ENCODE measurements at places on chromosomes 1 and 21.

GRCh38 chr1:11502516-11502915, 23.6 kb downstream of the DISP3 start:
- DNase-seq = no peak

- DNase-seq = no peak
These were observed 11.8 kb upstream of the DENND1B start for GRCh38 chr1:197787056-197787455.

- no peak for DNase-seq
These were observed 86.9 kb upstream of the UBE2U start for GRCh38 chr1:64116537-64116936.

DNA sequence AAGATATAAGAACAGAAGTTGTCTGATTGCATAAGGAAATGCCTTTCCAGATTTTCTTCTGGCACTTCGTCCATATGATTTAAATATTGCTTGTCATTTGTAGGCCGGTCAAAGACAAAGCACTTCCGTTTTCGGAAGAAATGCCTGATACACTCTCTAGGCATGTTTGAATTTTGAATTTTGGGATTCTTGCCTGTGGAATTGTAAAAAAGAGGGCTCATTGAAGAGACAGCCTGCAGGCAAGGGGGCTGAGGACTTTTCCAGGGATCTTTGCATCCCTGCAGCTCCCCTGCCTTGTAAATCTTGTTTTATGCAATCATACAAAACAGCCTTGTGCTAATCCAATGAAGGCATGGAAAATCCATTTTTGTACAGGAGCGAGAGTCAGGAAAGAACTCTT, 7.4 kb downstream of the GBP4 start:
- no peak for DNase-seq

DNA sequence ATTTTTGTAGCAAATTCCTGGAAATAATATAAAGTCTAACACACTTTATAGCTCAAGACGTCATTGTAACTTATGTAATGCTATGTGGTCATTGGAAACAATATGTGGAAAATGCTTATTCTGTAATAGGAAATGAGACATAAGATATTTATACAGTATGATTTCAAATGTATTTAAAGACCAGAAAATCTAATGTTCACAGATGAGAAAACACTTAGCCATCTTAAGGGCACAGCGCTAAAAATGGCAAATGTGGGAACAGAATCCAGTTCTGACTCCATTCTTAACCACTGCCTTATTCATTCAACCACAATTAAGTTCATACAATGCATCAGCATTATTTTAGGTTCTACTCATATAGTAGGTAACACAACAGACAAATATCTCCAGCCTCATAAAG, 12.5 kb downstream of the CSDE1 start:
- DNase-seq = no peak

DNA sequence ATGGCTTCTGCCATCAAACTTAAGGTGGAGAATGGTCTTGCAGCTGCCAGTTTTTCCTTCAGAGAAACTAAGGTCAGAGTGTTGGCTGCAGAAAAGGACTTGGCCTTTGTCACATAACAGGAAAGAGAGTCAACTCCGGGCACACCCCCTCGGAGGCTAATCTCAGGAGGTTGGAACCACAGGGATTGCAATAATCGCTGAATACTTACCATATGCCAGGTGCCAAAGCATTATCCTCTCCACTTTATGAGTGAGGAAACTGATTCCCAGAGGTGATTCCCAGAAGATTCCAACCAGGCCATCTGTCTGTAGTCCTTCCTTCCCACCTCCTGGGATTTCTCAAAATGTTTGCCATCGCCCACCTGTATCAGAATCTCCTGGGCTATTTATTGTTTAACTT, 54.0 kb downstream of the LACTBL1 start:
- DNase-seq = no peak

- no peak for DNase-seq
These were observed 31.0 kb downstream of the CD53 start for GRCh38 chr1:110903853-110904500.

GRCh38 chr21:35232545-35233176, 183.6 kb upstream of the RUNX1 start:
- DNase-seq = peak; percentile 80

GRCh38 chr1:7962636-7963377, 1.3 kb downstream of the PARK7 start:
- DNase-seq = no peak

- DNase-seq = no peak
These were observed 124.3 kb downstream of the CENPF start for GRCh38 chr1:214727274-214727673.

- no peak for DNase-seq
These were observed 217.5 kb downstream of the GABPA start for GRCh38 chr21:25952306-25952705.

DNA sequence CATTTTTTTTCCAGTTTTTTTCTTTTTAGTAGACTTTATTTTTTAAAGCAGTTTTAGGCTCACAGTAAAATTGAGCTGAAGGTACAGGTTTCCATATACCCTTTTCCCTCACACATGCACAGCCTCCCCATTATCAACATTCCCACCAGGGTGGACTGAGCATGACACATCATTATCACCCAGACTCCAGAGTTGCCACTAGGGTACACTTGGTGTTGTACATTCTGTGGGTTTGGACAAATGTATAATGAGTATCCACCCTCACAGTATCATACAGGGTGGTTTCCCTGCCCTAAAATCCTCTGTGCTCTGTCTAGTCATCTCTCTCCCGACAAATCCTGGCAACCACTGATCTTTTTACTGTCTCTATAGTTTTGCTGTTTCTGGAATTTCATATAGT, 3.0 kb upstream of the AIM2 start:
- no peak for DNase-seq

- DNase-seq = no peak
These were observed 64.2 kb downstream of the SLX9 start for GRCh38 chr21:45004059-45004422.

DNA sequence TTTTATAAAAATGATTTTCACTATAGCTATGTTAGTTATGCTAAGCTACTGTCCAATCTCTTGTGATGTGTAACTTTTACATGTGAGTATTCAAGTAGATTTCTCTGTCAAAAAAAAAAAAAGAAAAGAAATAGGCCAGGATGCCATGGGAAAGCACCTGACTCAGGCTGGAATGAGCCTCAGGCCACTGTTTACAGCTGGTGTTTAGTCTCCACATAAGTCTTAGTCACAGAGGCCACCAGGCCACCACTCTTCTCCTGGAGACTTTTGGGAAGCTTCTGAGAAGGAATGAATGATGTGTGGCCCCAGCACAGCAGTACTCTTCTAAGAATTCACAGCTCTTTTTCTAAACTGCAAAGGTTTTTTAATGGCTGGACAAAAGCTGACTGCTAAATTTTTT, 48.9 kb downstream of the CHML start:
- DNase-seq = peak; percentile 61

GRCh38 chr1:3310718-3311400, 143.6 kb upstream of the ARHGEF16 start:
- no peak for DNase-seq

DNA sequence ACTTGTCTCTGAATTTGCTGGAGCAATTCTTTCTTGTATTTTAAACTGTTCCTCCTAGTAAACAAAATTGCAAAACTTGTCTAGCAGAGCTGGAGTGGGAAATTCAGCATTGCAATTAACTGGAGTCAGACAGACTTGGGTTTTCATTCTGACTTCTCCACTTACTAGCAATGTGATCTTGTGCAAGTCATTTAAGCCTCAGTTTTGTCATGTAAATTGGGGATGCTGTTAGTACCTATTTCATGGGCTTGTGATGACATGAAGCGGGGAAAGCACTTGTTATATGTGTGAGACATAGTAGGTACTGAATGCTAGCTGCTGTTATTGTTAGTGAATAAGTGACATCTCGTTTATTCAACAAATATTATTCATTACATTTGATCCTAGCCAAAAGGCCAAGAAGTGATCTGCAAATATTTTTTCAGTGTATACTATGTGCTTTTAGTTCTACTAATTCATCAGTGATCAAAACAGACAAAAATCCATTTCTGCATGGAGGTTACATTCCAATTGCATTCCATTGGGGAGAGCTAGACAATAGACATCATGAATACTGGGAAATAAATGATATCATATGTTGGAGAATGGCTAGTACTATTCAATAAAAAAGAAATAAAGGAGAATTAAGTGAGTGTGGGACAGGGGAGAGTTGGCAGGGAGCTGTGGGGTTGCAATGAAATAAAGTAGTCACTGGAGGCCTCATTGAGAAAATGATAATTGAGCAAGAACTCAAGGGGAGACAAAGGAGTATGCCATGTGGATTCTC, 47.1 kb downstream of the CACHD1 start:
- peak; percentile 55 for DNase-seq

- no peak for DNase-seq
These were observed 271.6 kb downstream of the PBX1 start for GRCh38 chr1:164830628-164831027.

DNA sequence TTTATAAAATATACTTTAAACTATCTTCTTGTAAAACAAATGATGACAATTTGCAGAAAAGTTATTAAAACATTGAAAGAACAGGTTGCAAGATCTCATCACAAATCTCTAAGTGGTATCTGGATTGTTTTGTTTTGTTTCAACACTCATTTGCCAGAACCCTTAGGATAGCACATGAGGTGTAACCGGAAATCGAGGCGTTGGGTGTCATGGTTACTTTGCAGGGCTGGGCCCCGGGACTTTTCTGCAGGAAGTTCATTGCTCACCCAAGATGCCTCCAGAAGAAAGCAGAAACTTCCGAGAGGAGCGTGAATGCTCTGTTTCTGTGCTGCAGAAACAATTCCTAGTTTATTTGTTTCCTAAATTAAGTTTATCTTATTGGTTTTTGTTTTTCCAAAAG, 2.5 kb downstream of the DISC1 start:
- DNase-seq = no peak

DNA sequence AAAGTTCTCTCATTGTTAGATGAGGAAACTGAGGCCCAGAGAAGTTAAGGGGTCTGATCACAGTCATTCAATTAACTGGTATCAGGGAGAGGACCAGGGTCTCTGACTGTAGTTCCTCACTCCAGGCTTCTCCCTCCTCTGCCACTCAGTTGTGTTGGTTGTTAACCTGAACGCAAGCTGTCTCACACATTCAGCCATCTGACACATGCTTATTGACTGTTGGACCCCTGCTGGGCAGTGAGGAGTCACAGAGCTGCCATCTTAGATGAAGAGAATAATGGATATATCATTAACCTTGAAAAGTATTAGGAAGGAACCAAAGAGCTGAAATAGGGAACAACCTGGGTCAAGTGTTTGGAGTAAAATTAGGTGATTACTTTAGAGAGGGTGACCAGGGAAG, 194.8 kb downstream of the ZZZ3 start:
- DNase-seq = no peak

Data from RCC 7860 (cell line).